H1 (cell line): ENCODE measurements at places on chromosomes 1 and 21. TPM values are rescaled to one million over a fixed set of nuclear protein-coding genes. Genes with fewer than 3 reads are reported as not detected.

Gene MAP3K21
- total RNA-seq, result 21.3 and 21.8 TPM in 2 replicates

DNA sequence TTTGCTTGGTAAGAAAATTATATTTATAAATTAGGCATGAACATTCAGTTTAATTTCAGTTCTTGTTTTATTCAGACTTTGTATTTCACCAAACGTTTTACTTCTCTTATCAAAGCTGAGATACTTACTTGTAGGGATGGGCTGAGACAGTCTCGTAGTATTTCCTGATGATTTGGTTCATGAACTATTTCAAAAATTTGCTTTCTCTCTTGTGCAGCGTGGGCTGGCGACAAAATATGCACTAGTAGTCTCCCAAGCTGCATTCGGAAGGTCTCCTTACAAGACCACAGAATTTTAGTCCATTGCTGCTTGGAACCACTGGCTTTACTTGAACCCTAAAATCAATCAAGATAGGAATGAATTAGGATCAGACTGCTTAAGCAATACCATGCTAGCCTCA lies 91.7 kb upstream of the GNG4 start:
- DNase-seq, result no peak

DNA sequence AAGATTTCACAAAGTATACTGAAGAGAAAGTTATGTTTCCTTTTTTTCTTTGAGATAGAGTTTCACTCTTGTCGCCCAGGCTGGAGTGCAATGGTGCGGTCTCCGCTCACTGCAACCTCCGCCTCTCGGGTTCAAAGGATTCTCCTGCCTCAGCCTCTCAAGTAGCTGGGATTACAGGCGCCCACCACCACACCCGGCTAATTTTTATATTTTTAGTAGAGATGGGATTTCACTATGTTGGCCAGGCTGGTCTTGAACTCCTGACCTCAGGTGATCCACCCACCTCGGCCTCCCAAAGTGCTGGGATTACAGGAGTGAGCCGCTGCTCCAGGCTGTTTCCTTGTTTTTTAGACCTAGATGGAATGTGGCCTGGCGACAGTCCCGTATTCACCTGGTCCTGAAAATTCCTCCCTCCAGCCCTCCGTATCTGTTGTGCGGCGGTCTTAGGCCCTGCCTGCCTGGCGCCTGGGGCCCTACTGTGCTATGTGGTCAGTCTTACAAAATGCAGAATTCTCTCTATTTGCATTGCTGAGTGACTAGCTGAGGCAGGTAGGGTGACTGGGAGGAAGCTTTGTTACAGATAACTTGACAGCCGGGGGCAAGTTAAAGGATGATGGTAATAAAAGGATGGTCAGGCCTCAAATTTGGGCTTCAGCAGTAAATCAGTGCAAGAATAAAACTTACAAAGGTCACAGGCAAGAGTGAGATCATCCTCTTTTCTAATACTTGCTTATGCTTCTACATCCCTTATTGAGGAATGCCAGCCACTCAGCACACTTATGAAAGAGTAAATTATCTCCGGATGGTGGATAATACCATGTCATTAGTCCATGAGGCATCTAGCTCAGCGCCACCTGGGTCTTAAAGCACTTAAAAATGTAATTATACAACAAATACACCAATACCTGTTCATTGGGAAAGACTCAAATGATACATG lies 30.3 kb downstream of the PARK7 start:
- peak; percentile 80 for DNase-seq

DNA sequence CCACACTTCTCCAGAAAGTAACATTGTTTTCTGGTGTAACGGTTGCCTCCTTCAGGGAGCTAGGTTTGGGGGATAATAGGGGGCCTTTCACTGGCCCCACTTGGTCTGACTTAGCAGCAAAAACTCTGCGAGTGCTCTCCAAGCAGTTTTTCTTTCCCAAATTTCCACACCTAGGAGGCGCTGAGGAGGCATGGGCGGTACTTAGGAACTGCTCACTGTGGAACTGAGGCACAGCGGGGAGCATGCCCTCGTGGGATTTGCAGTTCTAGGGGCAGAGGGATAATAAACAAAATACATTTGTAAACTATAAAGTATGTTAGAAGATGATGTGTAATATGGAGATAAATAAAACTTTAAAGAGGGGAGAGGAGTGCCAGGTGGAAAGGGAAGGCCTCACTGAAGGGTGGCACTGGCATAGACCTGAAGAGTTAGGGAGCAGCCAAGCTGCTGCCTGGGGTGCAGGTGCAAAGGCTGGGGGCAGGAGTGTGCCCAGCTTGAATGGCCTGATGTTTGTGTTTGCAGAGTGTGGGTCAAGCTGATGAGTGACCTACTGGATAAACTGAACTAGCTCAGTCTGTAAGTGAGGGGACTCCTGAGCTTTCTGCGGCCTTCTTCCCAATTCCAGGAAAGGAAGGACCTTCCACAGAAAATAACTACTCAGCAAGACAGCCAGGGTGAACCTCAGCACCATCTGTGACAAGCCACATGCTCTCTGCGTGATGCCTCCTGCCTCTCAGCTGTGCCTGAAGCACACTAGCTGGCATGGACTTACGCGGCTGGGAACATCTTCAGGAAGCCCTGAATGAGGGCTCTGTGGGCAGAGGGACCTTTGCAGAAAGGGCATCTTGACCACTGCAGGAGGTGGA lies 1.9 kb downstream of the EPHX1 start:
- no peak for DNase-seq

GRCh38 chr1:150863724-150864123 lies 12.7 kb downstream of the ARNT start:
- DNase-seq, result no peak

- DNase-seq, result no peak
These were observed 37.2 kb upstream of the CITED4 start for GRCh38 chr1:40899230-40899870.

DNA sequence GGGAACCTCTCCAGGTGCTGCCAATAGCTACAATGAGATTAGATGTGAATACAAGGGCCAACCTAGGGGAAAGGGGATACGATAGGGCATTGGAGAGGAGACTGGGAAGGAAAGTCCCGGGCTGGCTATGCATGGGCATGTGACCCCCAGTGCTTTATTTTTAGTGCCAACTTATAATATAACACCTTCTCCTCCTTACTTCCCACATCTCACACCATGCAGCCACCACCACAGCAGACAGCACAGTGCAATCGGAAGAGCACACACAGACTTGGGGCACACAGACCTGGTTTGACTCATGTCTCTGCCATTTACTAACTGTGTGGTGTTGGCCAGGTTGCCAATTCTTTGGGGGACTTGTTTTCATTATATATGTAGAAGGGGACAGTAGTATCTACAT lies 85.4 kb downstream of the TOMM20 start:
- no peak for DNase-seq

- no peak for DNase-seq
These were observed 255.3 kb downstream of the FOXD2 start for GRCh38 chr1:47693115-47693514.

Gene LDLRAD1
- not detected in 2 replicates for total RNA-seq

DNA sequence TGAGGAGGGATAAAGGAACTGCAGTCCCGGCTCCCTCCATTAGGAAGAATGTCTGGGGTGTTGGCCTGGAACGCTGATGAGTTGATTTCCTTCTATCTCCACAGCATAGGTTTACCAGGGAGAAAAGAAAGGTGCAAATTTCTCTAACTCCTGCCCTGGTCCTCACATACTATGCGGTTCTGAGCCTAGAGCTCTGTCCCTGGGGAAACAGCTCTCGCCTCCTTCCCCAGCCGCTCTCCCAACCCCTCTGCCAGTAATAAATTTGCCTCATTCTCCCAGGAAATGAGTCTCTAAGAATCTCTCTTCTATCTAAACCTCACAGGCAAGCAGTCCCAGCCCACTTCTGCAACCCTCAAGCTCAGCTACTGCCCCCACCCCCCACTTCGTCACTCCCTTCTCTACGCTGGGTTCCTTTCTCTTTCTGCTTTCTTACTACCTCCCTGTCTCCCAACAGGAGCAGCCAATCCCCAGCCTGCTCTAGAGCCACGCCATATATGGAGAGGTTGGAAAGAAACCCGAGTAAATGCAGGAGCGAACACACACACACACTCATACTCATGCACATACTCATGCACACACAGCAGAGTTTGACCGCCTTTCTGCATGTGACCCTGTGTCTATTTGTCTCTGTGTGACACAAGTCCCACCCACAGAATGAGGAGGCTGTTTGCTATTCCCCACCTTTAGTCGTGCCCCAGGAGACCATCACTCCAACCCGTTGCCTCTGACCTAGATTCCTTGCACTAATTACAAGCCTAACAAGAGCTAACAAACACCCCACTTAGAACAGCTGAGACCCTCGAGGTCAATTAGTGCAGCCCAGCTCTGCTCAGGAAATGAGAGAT lies 13.4 kb downstream of the PLEKHO1 start:
- peak; percentile 90 for DNase-seq

Gene SLC30A2
- total RNA-seq, result 0.19 TPM in 1 of 2 replicates, not detected in the other

DNA sequence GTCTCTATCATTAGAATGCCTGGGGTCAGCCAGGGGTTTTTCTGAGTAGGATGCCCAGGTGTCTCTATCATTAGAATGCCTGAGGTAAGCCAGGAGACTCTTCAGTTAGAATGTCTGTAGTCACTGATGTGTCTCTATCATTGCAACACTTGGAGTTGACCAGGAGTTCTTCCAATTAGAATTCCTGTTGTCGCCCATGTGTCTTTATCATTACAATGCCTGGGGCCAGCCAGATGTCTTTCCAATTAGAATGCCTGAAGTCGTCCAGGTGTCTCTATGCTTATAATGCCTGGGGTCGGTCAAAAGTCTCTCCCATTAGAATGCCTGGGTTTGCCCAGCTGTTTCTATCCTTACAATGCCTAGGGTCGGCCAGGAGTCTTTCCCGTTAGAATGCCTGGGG lies 55.8 kb downstream of the RNF187 start:
- DNase-seq, result no peak

DNA sequence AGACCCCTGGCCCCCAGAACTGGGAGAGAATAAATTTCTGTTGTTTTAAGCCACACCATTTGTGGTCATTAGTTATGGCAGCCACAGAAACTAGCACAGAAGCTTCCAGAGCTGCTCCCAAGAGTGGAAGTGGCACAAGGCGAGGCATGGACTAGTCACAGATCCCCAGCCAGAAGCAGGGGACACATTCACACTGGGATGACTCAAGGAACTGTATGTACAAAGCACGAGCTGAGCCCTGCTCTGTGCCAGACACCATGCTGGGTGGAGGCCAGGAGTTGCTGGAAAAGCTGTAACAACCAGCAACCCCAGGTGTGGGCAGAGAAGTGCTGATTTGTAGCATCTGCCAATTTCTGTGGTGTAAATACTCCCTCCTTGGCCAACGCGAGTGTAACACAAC lies 55.6 kb downstream of the TCP10L start:
- no peak for DNase-seq

GRCh38 chr21:34926803-34927467 lies 122.2 kb downstream of the RUNX1 start:
- no peak for DNase-seq

Gene CFHR4
- total RNA-seq, result not detected in 2 replicates

GRCh38 chr1:107842241-107842640 lies 122.7 kb downstream of the VAV3 start:
- no peak for DNase-seq

Gene CHODL
- 0.73 and 0.82 TPM in 2 replicates for total RNA-seq

GRCh38 chr1:185154912-185155513 lies 1.7 kb downstream of the TRMT1L start:
- DNase-seq, result no peak

DNA sequence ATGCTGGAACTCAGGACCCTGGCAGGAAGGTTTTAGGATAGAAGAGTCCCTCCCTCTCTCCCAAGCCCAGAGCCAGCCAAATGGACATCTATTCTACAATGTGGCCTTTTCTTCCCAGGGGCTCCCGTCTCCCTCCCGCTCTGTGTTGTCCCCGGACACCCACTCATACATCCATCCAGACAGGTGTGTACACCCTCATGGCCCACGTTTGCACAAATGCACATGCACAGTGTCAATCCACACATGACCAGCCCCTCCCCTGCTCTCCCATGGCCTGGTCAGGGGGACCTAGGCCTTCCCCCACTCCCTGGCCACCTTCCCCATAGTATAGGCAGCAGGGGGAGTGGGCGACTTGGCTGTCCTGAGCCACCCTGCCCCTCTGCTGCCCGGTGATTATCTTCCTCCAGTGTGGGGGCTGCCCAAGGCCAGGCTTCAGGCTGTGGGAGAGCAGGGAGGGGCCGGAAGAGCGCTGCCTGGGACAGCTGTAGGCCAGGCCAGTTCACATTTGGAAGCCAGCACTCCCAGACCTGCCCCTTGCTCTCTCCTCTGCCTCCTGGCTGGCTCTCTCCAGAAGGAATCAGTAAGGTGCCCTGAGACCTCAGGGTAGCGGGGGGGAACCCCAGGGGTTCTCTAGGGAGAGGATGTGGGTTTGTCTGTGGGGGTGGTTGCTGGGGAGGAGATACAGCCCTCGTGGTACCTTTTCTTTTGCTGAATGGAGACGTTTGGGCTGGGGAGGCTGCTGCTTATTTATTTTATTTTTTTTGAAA lies 4.1 kb upstream of the PTPN7 start:
- no peak for DNase-seq

DNA sequence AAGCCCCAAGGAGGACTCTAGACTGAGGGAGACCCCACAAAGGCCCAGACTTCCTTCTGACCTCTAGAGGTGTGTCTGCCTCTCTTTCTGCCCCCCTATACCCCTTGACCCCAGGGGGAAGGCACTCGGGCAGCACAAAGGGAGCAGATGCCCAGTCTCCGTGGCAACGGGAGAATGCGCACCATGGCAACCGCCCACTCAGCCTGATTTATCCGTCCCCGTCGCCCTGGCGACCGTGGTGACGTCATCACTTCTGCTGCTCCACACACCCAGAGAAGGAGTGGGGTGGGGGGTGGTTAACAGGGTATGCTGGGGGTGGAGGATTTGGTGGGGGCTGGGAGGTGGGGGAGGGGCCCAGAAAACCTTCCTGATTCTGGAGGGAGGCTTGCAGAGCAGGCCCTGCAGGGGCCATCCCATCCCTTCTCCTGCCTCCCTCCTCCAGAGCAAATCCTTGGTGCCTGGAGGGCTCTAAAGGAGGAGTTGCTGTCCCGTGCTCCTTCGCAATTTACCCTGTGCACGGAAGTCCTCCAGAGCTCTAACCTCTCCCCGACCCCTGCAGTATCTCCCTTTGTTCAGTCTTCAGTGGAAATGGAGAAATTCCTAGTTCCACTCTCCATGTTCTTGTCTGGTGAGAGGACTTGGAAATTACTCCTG lies 6.3 kb downstream of the CELF3 start:
- peak; percentile 75 for DNase-seq

DNA sequence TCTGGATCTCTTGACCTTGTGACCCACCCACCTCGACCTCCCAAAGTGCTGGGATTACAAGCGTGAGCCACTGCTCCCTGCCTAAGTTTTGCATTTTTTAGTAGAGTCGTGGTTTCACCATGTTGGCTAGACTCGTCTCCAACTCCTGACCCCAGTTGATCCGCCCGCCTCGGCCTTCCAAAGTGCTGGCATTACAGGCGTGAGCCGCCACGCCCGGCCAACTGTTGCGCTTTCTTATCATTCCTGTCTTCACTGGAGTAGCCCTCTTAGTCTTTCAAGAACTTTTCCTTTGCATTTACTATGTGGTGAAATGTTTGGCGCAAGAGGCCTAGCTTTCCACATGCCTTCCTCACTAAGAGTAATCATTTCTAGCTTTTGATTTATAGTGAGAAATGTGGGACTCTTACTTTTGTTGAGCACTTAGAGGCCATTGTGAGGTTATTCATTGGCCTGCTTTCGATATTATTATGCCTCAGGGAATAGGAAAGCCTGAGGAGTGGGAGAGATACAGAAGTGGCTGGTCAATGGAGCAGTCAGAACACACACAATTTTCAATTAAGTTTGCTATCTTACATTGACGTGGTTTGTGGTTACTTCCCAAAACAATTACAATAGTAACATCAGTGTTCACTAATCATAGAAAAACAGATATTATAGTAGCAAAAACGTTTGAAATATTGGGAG lies 111.0 kb downstream of the ZMYM4 start:
- DNase-seq, result no peak

- DNase-seq, result no peak
These were observed 14.0 kb downstream of the SLC37A1 start for GRCh38 chr21:42527489-42528158.

Gene CHRM3
- total RNA-seq, result 2.9 and 5.0 TPM in 2 replicates

Gene TACSTD2
- 0.76 and 0.88 TPM in 2 replicates for total RNA-seq
